ENCODE measurements at places on chromosomes 6 and 20.

DNA sequence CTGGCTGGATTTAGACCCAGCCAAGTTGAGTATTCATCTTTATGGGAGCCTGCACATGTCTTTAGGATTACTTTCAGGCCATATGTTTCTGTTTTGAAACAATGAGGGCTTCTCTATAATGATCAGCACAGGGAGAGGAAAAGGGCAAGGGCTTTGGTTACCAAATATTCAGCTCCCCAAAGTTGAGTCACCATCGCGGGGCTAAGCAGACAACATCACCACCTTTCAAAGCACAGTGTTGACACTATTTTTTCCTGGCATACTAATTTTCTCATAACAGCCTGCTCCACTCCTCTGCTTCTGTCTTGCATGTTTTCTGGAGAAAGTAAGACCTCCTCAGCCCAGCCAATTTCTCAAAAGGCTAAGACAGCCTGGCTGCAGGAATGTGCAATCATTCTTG is 4.9 kb downstream of the SCML4 start:
- no peak for DNase-seq

GRCh38 chr20:60262967-60263603 is 304.9 kb downstream of the CDH26 start:
- no peak for DNase-seq

DNA sequence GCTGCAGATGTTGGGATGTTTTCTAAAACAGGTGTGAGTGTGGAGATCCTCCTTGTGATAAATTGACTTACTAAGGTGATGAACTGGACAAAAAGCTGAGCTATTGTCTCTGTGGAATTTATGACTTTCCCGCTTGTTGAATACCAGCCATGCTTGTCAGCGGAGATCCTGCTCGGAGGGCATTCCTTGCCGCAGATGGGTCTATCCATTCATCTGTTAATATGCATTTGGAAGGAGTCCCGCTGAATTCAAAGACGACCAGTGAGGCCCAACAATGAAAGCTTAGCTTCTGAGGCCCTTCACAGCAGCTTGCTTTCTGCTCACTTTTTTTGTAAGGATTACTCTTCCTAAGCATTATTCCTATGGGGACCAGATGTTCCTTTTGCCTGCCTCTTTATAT is 124.9 kb downstream of the TIAM2 start:
- no peak for DNase-seq

- no peak for DNase-seq
These were observed 9.7 kb downstream of the LINC00237 start for GRCh38 chr20:21096321-21097043.

DNA sequence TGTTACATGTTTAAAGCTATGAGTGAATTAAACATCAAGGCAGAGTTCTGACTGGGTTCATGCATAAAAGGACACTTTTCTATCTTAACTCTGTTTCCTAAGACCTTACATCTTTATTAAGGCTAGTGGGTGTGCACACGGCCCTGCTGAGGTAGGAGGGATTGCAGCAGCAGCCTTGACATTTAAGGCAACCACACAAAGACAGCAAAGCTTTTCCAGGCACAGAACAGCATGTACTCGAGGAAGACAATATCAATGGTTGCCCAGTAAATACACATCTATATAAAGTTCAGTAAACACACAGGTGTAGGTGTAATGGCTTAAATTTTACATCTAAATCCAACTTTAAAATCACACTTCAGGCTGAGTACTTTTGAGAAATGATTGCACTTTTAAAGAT is 79.8 kb upstream of the LOC128125822 start:
- DNase-seq, result no peak

DNA sequence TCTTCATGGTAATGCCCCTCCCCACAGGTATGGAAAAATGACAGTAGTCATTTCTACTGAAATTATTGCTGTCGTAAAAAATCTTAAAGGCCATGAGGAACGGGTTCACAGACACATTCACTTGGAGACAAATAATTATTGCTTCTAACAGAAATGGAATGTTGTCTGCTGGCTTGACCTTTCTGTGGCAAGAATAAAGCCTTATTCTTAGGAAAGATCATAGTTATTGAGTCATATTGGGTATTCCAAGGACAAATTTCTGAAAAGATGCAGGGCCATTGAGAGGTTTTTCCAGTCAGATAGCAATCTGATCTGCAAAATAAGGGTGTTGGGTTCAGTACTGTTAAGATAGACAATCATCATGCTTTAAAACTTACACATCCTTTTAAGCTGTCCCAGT is 29.2 kb downstream of the AKAP7 start:
- no peak for DNase-seq

GRCh38 chr6:170225852-170226417 is 64.9 kb downstream of the DLL1 start:
- DNase-seq, result peak; percentile 28

DNA sequence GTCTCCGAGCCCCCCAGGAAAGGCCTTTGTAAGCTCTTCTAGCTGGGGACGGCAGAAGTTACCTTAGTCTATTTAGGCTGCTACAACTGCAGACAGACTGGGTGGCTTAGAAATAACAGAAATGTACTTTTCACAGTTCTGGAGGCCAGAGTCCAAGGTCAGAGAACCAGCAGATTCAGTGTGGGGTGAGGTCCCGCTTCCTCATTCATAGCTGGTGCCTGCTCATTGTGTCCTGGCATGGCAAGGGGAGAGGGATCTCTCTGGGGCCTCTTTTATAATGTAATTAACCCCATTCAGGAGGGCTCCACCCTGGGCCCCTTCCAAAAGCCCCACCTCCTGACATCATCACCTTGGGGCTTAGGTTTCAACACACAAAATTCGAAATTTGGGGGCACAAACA is 315.1 kb downstream of the CDH4 start:
- DNase-seq, result no peak

- no peak for DNase-seq
These were observed 83.4 kb downstream of the PRKN start for GRCh38 chr6:162644153-162644552.

GRCh38 chr6:161481786-161482516 is 208.1 kb upstream of the AGPAT4 start:
- DNase-seq, result no peak

DNA sequence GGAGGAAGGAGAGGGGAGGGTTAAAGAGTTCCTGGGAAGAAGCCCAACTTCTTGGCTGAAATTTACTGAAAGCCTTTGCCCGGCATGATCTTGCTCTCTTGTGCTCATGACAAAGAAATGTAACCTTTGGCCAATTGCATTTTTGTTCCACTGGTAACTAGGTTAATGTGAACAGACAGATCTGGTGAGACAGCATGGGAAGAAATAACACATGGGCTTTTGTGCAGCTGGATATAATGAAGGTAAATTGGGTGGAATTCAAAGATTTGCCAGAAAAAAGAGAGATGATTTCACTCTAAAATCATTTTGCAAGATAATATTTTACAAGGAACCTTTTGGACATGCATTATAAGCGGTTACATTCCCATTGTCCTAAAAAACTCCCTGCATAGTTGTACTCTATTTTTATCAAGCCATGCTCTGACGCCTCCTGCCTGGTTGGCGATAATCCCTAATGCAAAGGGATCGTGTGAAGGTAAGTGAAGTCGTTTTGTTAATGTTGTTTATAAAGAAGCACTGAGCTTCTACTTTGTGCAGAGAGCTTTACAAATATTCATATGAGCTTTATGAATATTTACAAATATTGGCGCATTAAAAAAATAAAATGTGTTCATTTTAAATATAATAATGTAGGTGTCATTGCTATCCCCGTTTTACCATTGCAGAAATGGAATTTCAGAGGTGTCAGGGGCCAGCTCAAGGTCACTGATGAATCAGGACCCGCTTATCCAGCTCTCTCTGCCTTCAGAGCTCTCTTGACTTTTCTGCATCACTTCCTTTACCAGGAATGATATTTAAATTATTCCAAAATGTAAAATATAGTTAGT is 161.3 kb upstream of the AGPAT4 start:
- DNase-seq, result no peak

DNA sequence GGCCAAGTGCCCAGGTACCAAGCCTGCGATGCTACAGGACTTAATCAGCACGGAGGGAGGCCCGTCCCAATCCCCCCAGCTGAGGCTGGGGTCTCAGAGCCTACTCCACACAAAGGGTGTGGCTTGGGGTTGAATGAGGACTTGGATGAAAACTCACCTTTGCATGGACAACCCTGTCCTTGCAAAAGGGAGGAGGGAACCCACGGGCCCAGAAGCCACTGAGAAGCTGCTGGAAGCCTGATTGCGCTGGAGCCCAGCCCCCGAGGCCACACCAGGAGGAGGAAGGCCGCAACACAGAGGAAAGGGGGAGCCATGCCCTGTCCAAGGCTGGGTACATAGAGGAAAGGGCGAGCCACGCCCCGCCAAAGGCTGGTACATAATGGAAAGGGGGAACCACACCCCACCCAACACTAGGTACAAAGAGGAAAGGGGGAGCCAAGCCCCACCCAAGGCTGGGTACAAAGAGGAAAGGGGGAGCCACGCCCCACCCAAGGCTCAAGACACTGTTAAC is 158.8 kb downstream of the DLL1 start:
- no peak for DNase-seq

- no peak for DNase-seq
These were observed 68.6 kb downstream of the PTPN1 start for GRCh38 chr20:50578778-50579165.

GRCh38 chr6:158474961-158475343 is 84.9 kb upstream of the TMEM181 start:
- DNase-seq, result no peak

- DNase-seq, result no peak
These were observed 60.1 kb upstream of the AKIRIN2 start for GRCh38 chr6:87762116-87762515.

DNA sequence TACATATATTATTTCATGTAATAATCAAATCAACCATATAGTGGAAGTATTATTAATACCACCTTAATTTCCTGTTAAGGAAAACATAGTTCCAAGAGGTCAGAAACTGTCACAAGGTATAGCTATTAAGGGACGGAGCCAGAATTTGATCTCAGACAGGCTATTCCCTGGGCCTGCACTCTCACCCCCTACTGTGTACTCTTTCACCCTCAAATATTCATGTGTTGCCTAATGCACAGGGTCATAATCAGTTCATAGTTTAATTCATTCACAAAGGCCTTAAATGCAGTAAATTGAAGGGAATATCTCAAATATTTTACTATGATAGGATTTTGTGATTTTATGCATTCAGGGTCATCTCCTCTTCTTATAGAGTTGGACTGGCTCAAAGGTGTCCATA is 67.2 kb upstream of the IFNGR1 start:
- DNase-seq, result no peak

GRCh38 chr20:21681234-21681921 is 24.1 kb upstream of the PAX1 start:
- DNase-seq, result no peak

- no peak for DNase-seq
These were observed 75.8 kb downstream of the ZMYND8 start for GRCh38 chr20:47280668-47281067.

DNA sequence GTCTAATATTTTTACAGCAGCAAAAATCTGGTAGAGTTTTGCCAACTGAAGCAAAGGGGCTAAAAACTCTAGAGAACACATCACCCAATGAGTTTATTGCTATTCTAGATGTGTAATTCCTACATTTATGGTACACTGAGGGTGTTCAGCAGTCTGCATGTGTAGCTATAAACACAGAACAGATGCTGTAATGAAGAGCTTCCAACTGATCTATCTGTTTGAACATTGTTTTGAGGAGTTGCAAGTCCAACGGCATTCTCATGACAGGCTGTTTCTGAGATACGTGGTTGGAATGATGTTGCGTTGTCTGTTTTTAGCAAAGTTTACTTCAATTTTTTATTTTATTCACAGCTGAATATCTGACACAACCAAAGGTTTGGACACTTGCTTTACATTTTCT is 141.2 kb upstream of the RAB32 start:
- DNase-seq, result no peak

- no peak for DNase-seq
These were observed 4.6 kb upstream of the SLC2A10 start for GRCh38 chr20:46704714-46705377.

DNA sequence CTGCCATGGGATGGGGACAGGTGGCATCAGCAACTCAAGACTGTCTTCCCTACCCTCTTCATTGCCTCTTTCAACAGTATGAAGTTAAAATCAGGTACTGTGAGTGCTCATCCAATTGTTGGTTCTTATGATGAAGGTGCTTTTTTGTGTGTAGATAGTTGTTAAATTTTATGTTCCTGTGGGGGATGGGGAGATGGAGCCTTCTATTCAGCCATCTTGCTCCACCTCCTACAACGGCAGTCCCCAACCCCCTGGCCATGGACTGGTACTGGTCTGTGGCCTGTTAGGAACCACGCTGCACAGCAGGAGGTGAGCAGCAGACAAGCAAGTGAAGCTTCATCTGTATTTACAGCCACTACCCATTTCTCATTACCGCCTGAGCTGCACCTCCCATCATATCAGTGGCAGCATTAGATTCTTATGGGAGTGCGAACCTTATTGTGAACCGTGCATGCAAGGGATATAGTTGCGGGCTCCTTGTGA is 47.8 kb upstream of the TOP1 start:
- no peak for DNase-seq

DNA sequence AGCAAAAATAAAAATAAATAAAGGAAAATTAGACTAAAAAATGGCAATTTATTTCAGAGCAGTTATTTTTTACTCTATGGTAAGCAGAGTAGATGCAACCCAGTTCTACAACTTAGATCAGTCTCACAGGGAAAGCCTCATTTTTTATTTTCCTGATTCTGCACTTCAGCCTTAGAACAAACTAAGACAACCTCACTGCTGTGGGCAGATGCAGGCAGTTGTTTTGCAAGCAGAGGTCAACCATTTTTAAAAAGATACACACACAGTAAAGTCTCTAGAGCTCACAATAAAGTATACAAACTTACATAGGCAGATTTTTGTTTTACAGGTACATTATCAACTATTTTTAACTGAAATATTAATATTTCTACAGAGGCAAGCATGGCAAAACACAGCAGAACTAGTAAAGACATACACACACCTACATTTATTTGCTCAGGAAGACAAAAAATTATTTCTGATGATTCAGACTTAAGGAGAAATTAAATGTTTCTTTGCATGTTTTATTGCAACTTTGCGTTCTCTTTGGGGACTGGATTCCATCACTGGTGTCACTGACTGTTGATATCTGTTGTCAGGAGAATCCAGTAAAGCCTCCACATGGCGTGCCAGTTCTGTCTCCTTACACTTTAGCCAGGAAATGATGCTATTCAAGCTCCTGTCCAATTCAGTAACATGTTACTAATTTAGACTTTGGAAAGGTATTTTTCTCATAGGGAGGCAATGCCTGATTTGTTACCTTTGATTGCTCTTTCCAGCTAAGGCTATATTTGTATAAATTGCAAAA is 102.7 kb downstream of the TRDN start:
- DNase-seq, result no peak

GRCh38 chr6:131062241-131063027 is 611 bp downstream of the EPB41L2 start:
- peak; percentile 50 for DNase-seq

- peak; percentile 82 for DNase-seq
These were observed 15.6 kb downstream of the CHRNA4 start for GRCh38 chr20:63345328-63346100.

DNA sequence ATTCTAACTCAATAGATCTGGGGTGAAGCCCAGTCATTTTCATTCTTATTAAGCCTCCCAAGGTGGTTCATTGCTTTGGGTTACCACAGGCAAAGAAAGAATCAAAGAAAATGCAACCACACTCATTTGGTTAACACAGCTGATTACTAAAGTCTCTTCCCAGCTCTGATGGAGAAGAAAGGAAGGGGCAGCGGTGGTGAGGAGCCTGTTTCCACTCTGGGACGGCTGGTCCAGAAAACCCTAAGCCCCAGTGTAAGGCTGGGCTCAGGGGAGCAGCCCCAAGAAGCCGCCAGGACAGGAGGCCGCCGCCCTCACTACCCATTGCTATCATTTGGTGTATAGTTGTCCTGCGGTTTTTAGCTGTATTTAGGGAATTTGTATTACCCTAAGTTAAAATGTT is 226.9 kb downstream of the CD83 start:
- no peak for DNase-seq
